ENCODE measurements at places on chromosomes 1 and 21. TPM values are rescaled to one million over a fixed set of nuclear protein-coding genes. Genes with fewer than 3 reads are reported as not detected.

DNA sequence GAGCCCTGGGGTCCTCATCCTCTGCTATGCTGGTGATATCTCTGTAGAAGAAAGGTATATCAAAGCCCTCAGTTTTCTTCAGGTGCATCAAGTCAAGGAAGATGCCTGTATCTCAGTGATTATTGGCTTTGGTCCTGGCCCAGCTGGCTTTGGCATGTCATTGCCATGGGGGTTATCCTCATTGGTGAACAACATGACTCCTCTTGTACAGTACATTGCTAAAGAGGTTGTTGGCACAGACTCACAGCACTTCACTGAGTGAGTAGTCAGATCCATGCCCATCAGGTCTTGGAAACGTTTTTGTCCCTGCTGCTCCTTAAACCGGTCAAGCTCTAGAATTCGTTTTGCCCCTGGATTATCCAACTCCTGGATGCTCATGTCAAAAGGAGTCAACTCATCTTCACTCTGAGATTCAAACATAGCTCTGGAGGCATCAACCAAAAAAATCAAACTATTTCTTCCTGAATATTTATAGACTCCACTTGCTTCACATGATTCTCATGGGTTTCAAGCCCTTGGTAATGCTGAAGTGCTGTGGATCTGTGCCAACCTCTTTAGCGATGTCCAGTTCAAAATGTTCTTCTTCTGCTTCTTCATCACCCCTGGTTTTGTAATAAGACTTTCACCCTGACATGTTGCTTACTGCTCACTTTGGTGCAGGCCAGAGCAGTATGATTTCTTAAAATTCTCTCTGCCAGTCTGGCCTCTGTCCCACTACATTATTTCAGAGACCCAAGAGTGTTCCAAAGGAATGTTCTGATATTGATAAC lies 43.0 kb upstream of the RAB3GAP2 start:
- H3K27me3 ChIP-seq = peaks cover 1% of the 10 kb centered on the region
- no peaks in the 10 kb centered on the region for H3K36me3 ChIP-seq
- no peak for DNase-seq
- no peak overlapping the region for H3K27ac ChIP-seq
- H3K4me1 ChIP-seq = no peaks in the 10 kb centered on the region
- H3K4me3 ChIP-seq = no peak overlapping the region

GRCh38 chr1:22295856-22296255 lies 153.0 kb upstream of the WNT4 start:
- no peaks in the 10 kb centered on the region for H3K36me3 ChIP-seq
- peaks cover 39% of the 10 kb centered on the region for H3K27me3 ChIP-seq
- H3K4me1 ChIP-seq = peaks cover 2% of the 10 kb centered on the region
- DNase-seq = no peak

- no peak overlapping the region for H3K27ac ChIP-seq
- H3K27me3 ChIP-seq = no peaks in the 10 kb centered on the region
- H3K36me3 ChIP-seq = no peaks in the 10 kb centered on the region
Observed at GRCh38 chr1:78340006-78340405, 150.8 kb upstream of the PTGFR start.

GRCh38 chr1:36014722-36015220 lies 69.1 kb upstream of the TEKT2 start:
- H3K27me3 ChIP-seq = no peaks in the 10 kb centered on the region
- DNase-seq = no peak
- H3K4me1 ChIP-seq = no peaks in the 10 kb centered on the region
- peaks cover 18% of the 10 kb centered on the region for H3K36me3 ChIP-seq
- no peak overlapping the region for H3K4me3 ChIP-seq

- H3K27me3 ChIP-seq = peaks cover under 1% of the 10 kb centered on the region
- DNase-seq = no peak
- H3K4me3 ChIP-seq = no peak overlapping the region
- H3K36me3 ChIP-seq = no peaks in the 10 kb centered on the region
- H3K4me1 ChIP-seq = no peaks in the 10 kb centered on the region
- H3K27ac ChIP-seq = no peak overlapping the region
Observed at GRCh38 chr1:239982762-239983161, 108.9 kb upstream of the FMN2 start.

Gene CYYR1
- total RNA-seq = not detected

DNA sequence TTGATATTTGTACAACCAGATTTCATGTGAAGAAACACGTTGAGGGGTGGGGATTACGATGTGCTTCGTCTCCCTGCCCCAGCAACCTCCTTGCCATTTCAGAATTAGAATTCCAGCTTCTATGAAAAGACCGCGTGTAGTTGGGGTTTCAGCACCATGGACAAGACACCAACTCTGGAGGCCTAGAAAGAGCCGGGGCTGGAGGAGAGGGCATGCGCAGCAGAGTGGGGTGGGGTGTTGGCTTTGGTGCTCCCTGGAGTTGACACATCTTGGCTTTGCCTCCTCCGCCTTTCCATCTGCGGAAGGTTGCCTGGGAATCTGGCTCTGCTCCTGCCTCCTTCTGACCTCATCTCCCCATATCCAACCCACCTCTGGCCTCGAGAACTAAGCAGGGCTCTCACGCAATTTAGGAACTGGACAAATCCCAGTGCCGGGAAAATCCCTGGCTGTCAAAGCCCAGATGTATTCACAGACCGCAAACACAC lies 11.8 kb downstream of the HTR6 start:
- no peaks in the 10 kb centered on the region for H3K4me1 ChIP-seq
- peak; percentile 49 for DNase-seq
- H3K4me3 ChIP-seq = no peak overlapping the region
- H3K27me3 ChIP-seq = peaks cover 4% of the 10 kb centered on the region
- H3K27ac ChIP-seq = no peak overlapping the region
- H3K36me3 ChIP-seq = no peaks in the 10 kb centered on the region

Gene FCRL2
- total RNA-seq = not detected

DNA sequence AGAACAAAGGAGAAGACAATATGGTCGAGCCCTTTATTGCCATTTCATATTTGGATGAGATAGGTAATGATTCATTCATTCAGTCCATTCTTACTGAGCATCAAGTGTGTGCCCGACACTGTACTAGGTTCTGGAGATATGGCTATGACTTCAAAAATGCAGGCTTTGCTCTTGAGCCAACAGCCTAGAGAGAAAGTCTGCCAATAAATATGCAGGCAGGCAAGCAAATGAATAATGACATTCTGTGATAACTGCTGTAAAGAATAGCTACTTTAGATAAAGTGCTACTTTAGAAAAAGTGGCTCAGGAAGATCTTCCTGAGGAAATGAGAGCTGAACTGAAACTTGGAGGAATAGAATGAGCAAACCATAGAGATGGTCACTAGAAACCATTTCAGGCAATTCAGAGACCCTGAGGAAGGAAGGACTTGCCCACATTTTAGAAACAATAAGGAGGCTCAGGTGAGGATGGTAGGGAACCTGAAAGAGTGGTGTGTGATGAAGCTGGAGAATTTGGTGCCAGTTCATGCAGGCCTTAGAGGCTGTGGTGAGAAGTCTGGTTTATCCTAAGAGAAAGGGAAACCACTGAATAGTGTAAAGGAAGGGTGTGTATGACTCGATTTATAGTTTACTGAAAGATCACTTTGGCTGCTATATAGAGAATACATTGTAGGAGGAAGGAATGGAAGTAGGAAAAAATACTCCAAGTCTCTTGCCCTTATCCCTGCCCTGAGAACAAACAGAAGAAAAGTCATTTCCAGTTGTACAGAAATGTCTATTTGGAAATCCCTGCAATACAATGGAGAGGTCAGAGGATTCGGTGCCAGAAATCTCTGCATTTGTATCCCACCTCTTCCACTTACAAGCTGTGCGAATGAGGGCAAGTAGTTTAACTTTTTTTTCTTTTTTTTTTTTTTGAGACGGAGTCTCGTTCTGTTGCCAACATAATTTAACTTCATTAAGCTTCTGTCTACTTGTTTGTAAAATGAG lies 167.9 kb downstream of the VPS13D start:
- no peaks in the 10 kb centered on the region for H3K27me3 ChIP-seq
- H3K36me3 ChIP-seq = peaks cover 4% of the 10 kb centered on the region
- peaks cover 15% of the 10 kb centered on the region for H3K4me1 ChIP-seq

GRCh38 chr1:55506740-55507577 lies 291.8 kb upstream of the USP24 start:
- no peaks in the 10 kb centered on the region for H3K4me1 ChIP-seq
- peaks cover 7% of the 10 kb centered on the region for H3K27me3 ChIP-seq
- H3K4me3 ChIP-seq = no peak overlapping the region
- H3K36me3 ChIP-seq = no peaks in the 10 kb centered on the region
- no peak for DNase-seq

Gene FMOD
- total RNA-seq = 2.4 TPM

DNA sequence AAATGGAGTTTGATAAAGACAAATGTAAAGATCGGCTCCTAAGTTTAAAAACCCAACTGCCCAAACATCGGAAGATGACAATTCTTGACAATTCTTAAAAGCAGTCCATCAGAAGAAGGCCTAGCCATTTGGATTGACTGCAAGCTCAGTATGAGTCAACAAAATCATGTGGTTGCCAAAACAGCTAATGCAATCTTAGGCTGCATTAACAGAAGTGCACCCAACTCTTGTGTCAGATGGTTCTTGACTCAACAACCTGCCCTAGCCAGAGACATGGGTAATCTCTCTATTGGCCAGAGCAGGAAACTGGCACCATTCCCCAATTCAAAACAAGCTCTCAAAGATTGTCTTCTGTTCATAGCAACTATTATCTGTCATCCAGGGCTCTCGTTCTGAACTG lies 9.9 kb upstream of the NCF2 start:
- H3K27ac ChIP-seq = no peak overlapping the region
- H3K4me1 ChIP-seq = peaks cover 12% of the 10 kb centered on the region
- no peak for DNase-seq
- H3K27me3 ChIP-seq = no peaks in the 10 kb centered on the region
- no peaks in the 10 kb centered on the region for H3K36me3 ChIP-seq

- H3K4me1 ChIP-seq = no peaks in the 10 kb centered on the region
- peaks cover 15% of the 10 kb centered on the region for H3K27me3 ChIP-seq
- DNase-seq = no peak
Observed at GRCh38 chr1:34231441-34231840, 54.7 kb downstream of the C1orf94 start.

All from activated CD8-positive, alpha-beta T cell treated with anti-CD3 and anti-CD28 coated beads for 36 hours (primary cell).